ENCODE measurements at places on chromosomes 7 and 10.
A peak's percentile ranks its signal among the peaks of the same experiment; 100 is the strongest.

DNA sequence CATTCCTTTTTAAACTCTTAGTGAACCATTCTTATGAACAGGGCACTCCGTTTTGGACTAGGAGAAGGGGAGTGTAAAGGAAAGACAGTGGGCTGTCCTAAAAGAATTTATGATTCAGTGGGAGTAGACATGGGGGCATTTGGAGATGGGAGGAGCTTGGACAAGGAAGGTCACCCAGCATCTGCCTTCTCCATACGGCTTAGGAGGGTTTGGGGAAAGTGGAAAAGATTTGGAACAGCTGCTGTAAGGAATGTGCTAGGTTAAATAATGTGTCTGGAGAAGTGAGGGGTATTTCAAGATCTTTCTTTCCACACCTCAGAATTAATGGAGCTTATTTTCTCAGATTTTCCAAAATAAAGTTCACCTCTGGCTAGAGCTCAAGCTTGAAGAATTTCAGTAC is 24.0 kb downstream of the SLC35G1 start:
- no peak for DNase-seq

DNA sequence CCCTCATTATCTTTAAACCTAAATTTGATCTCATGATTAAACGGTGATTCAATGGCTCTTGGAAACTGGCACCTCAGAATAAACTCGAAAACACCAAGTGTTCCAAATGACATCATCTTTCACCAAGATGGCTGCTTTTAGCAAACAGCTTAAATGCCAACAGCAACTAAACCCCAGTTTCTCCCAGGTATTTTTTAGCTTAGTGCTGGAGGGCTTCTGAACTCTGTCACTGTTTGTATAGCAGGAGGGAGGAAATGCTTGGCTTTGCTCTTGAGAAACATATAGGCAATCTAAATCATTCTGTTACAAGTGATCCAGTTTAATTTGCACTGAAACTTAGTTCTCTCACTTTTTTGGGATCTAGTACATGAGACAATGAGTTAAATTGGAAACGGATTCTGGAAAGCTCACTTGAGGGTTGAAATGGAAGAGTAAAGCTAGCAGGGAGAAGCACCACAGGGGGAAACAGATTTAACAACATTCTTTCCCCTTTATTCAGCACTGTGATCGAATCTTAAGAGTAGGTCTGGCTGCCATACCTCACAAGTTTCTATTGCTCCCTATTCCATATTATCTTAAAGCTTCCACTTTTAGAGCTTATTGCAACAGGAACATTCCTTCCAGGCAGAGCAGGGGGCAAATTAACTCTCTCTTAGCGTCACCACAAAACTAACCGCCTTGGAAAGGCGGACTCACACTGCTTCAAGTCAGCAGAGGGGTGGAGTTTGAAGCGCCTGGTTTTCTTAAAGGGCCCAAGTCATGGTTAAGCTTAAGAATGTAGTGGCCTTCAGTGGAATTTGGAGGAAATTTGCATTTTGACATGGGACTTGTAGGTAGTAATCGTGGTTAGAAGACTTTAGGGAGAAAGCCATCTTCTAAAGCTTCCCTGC is 1.8 kb upstream of the CCDC6 start:
- peak; percentile 52 for DNase-seq

DNA sequence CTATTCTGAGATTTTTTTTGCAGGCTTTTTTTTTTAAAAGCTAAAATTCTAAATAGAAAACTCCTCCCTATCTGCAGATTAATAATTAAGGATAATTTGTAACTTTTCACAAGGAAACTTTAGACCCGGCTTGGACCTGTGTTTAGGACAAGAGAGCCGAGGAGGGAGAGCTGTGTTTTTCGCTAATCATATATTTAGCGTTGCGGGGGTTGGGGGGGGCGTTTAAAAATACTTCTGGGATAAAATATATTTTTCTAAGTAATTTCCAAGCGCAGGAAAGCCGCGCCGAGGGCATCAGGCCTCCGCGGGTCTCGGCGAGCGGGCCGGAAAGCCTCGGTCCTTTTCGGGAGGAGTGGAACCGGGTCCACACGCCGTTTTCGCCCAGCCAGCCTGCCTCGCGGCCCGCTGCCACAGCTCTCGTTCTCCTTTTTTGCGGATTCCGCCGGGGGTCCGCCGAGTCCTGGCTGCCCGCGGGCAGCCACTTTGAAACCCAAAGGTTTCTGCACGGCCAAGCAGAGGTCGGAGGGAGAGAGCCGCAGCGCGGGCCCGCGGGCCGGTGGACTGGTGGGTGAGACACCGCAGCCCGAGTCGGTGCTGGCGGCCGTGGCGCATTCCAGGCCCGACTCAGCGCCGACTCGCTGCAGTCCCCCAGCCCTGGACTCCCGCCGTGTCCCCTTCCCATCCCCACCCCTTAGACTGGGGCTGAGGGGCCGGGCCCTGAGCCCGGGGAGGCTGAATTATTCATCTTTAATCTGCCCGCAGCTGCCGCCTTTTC is 2.3 kb downstream of the PAX2 start:
- DNase-seq = no peak

- DNase-seq = no peak
These were observed 25.7 kb upstream of the CDK14 start for GRCh38 chr7:90570373-90570959.

DNA sequence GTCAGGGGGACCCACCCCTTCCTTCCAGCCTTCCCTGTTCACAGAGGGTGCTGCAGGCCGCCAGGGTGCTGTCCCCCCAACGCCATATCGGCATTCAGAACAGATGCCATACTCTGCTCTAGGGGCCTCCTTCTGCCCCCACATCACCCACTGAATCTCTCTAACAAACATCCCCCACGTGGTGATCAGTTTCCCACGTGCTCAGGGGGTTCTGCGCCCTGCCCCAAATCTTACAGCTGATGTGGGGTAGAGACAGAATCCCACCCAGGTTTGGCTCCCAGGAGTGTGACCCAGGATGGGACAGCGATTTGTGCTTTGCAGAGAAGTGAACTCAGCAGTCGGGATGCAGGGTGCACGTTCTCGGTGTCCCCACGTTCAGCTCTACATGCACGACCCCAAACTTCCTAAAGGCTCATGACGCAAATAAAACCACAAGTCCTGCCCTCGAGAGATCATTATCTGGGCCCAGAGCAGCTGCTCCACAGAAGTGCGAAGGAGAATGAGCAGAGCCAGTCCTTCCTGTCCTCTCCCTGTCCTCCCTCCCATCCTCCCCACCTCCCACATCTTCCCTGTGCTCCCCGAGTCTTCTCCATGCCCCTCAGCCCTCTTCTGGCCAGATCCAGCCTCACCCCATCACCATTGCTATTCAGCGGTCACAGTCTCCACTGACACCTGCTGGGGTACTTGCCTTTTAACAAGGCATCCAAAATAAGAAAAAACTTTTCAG is 423.4 kb downstream of the DNAJB6 start:
- DNase-seq = no peak

DNA sequence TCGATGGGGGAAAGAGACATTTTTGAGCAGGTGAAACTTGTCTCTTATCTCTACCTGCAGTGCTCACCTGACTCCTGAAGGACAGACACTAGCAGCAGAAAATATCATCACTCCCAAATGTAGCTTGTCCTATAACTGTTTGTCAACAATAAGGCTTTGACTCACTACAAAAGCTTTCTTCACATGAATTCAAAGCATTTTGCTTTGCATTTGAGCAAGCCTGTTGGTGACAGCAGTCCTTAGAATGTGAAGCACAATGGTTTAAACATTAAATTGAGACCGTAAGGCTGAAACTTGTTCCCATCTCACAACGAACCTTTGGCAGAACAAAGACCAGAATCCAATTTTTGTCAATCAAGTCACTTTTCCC is 30.6 kb upstream of the ZNRF2 start:
- no peak for DNase-seq

DNA sequence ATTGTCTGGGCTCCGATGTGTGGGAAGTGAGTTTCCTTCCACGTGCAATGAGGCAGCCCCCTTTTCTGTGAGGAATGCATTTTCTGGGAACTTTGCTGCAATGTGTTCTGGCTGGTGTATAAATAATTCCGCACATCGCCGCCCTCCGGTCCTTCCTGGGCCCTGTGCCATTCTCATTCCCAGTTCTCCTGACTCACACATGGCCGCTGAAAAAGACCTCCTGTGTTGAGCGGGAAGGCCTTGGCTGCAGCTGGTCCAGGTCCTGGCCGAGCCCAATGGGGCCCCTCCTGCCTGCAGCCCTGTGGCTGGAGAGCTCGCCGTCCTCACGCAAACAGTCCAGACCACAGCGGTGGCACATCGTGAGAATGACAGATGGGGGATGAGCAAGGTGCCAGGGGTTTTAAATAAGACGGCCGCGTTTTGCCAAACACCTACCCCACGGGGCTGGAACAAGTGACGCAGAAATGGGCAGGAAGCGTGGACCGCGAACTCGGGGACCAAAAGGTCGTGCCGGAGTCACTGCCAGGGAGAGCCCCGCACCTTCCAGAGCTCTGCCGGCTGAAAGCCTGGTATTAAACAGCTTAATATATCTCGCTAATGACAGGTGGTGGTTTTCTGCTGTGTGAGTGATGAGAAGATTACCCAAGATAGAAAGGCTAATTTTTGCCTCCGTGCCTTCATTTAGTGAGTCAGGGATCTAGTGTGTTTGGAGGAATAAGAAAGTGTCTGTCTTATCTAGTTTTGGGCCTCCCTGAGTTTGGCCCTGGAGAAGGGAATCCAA is 37.0 kb downstream of the FAM20C start:
- no peak for DNase-seq

GRCh38 chr10:90530521-90530920 is 327.3 kb downstream of the HTR7 start:
- DNase-seq = no peak

All from bone marrow (tissue), 2 donors.